ENCODE measurements at places on chromosomes 3 and 15. TPM values are rescaled to one million over a fixed set of nuclear protein-coding genes. Genes with fewer than 3 reads are reported as not detected.

TMEM40 gene
- not detected for total RNA-seq

SH3BP5 gene
- total RNA-seq: 22.5 TPM

SOX14 gene
- total RNA-seq: not detected

IMPG2 gene
- 0.13 TPM for total RNA-seq

HRH1 gene
- total RNA-seq: 0.92 TPM

SLC9C1 gene
- total RNA-seq: not detected

IGF1R gene
- 41.2 TPM for total RNA-seq

TMEM108 gene
- total RNA-seq: not detected

ITIH1 gene
- not detected for total RNA-seq

CCDC39 gene
- not detected for total RNA-seq

CFAP92 gene
- total RNA-seq: 0.26 TPM

CADPS gene
- not detected for total RNA-seq

TRANK1 gene
- total RNA-seq: 6.3 TPM

CLRN1 gene
- not detected for total RNA-seq

LRRC2 gene
- 0.28 TPM for total RNA-seq

All from A673 (cell line).